A673 (cell line): ENCODE measurements at places on chromosomes 3 and 15. TPM values are rescaled to one million over a fixed set of nuclear protein-coding genes. Genes with fewer than 3 reads are reported as not detected.

- DNase-seq: no peak
Measured at GRCh38 chr15:73886717-73887345, 13.5 kb downstream of the TBC1D21 start.

DNA sequence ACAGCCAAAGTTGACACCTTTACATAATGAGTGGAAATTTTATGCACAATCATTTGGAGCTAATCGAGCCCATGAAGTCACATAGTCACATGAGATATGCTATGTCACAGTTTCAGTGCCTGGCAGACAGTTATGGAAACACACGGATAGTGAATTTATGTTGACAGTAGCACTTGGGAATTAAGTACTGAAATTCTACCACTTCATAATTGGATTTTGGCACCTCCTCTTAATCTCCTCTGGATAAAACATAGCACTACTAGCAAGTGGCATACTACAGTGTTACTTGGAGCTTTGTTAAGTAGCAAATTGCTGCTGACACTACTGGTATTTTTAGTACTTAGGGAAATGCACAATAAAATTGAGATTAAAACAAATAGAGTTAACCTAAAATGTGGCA is 1679.4 kb downstream of the OTOL1 start:
- DNase-seq: peak; percentile 70

DNA sequence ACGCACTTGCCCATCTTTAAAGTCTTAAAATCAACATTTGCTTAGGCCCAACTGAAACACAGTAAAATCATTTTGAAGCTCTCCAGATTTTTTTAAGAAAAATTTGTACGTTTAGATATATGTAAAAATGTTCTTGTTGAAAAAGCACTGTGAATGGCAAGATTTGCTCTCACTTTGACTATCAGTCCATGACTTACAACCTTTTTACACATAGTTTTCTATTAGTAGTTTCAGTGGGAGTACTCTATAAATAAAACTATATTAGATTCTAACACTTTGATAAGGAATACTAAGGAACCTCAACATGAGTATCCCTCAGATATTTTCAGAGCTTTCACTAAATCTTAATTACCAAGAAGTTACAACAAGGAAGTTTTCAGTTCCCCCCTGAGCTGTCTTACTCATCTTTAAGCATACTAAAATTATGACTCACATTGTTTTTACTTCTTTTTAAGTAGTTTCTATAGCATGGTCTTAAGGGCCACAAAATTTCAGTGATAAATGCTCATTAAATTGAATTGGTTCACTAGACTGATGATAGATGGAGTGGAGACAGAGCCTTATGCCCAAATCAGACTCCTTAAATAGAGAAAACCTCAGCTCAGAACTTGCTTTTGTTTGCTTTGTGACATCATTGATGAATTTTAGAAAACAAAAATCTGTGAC is 31.6 kb upstream of the RAP2B start:
- peak; percentile 41 for DNase-seq

The C3orf49 gene
- not detected in 2 replicates for total RNA-seq

The LMOD3 gene
- not detected in 2 replicates for total RNA-seq

- DNase-seq: no peak
Measured at GRCh38 chr3:166263460-166263859, 426.2 kb upstream of the BCHE start.

The TLR9 gene
- not detected in 2 replicates for total RNA-seq

DNA sequence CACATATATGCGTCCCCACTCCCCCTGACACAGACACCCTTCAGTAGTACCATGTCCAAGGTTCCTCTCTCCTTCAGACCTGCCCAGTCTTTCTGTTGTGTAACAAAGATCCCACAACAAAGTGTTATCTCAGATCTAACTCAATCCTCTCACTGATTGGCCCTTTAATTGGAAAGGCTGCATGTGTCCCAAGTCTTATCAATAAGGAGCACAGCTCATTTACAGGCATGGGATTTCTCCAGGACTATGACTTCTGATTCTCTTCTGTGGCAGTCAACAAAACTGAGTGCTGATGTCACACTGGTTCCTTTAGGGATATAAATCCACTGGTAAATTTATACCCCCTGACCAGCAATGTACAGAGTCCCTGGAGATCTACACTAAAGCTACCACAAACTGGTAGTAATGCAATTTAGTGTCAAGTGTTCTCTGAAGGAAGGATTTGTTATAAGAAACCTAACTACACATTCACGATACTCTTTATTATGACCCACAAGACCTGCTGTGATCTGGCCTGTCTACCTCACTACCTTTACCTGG is 28.1 kb downstream of the CLK3 start:
- no peak for DNase-seq

DNA sequence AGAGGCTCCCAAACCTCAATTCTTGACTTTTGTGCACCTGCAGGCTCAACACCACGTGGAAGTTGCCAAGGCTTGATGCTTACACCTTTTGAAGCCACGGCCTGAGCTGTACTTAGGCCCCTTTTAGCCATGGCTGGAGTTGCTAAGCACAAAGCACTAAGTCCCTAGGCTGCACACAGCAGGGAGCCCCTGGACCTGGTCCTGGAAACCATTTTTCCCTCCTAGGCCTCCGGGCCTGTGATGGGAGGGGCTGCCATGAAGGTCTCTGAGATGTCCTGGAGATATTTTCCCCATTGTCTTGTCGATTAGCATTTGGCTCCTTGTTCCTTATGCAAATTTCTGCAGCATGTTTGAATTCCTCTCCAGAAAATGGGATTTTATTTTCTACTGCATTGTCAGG is 247.1 kb upstream of the ARPP21 start:
- no peak for DNase-seq

The UROC1 gene
- not detected in 2 replicates for total RNA-seq

- no peak for DNase-seq
Measured at GRCh38 chr3:16496008-16496407, 17.5 kb downstream of the RFTN1 start.

DNA sequence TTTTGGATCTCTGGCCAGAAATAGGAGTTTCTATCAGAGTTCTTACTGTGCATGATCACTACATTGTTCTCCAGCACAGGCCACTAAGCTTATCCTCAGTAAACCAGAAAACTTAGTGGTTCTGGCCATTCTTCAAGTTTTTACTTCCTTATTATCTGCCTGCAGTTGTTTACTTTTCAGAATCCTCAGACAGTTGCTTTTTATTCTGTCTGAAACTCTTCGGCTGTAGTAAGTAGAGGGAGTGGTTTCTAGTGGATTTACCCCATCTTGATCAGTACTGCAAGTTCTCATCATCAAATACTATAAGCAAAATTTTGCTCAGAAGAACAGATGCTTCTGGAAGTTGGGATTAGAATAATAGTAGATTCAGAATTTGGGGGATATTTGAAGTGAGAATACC is 193.0 kb upstream of the RARB start:
- no peak for DNase-seq

DNA sequence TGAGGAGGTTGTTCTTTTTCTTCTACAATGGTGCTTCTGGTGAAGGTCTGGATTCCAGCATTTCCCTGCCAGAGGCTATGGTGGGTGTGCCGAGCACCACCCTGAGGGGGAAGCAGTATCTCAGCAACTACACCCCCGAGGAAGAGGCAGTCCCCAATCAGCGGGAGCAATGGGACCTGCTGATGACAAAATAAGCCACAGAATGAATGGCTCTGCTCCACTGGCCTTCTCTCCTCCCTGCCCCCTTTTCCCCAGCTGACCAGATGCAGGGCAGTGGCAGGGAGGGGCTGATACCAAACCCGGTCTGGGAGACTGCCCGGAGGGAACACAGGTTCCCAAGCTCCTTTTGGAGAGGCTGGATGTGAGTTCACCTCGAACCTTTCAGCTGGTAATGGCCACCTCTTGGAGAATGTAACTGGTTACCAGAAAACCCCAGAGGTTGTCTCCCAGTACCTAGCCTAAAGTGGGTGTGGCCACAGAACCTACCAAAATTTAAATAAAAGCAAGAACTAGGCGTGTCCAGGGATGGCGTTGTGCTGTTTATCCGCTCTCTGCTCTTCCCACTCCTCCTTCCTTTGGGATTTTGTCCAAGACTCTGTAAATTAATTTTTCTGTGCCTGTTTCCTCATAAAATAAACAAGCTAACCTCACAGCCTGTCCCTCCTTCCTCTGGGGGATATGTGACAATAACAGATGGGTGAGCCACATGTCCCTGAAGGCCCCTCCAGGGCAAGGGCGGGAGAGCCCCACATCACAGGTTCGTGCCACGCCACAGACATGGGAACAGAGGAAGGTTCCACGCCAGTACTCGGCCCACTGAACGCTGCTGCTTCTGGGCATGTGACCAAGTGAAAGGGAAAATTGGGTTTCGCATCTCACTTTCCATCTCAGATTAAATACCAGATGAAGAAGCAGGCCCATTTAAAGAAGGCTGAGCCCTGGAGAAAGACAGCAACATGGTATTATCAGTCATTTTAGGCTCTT is 35.1 kb upstream of the SPTBN5 start:
- no peak for DNase-seq

The C3orf85 gene
- not detected in 2 replicates for total RNA-seq

GRCh38 chr3:36991923-36992805 is 767 bp downstream of the EPM2AIP1 start:
- DNase-seq: no peak

DNA sequence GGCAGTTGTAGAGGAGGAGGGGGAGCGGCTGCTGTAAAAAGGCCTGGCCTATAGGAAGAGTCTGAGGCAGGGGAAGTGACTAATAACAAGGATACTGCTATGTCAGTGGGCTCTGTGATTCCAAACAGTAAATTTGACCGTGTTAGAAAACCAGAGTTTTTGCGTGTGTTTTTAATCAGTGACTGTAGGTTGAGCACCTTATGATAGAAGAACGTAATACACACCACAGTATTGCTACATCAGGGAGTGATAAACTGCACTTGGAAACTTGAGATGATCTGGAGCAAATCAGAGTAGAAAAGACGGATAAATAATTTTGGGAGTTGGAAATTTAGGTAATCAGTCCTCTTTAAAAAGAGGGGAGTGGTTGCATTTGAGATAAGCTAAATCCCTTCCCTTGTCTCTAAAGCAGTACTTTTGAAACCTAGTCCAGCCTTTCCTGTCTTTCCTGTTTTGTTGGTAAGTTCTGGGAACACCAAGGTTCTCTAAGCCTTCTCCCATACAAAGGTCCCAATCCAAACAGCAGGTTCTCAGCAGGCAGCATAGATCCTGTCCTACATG is 130.5 kb upstream of the NR2E3 start:
- no peak for DNase-seq

The ADAMTS9 gene
- total RNA-seq: 0.26 TPM in 2 replicates

DNA sequence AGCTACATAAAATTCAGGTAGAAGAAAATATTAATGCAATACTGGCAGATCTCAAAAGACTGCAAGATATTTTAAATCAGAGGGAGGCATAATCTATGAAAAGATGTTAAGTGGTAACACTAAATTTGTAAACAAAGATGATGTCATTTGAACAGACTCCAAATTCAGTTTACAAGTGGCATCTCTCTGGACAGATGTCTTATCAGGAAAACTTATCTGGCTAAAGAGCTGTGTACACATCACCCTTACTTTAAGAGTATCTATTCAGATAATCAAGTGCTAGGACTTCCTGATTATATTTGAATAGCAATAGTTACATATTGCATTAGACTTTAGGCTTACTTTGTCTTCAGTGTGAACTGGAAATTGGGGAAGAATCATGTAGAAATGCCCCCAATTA is 231.5 kb downstream of the WDR72 start:
- no peak for DNase-seq

GRCh38 chr3:179733797-179734196 is 81.0 kb downstream of the USP13 start:
- no peak for DNase-seq

DNA sequence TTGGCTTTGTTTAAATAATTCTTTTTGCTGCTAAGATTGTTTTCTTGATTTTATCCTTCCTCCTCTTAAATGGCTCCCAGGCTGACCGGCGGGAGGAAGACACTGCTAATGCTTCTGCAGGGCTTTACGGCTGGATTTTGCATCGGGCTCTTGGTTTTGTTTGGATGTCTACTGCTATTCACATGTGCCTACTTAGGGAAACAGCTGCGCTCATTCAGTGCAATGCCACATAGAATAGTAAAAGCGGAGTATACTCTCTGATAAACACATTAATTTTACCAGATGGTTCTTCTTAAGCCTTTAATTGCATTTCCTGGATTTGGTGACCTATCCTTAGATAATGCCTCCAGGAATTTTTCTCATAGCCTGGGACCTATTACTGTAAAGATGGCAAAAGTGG is 146.6 kb downstream of the THSD4 start:
- peak; percentile 90 for DNase-seq

The C3orf70 gene
- 0.22 and 0.26 TPM in 2 replicates for total RNA-seq

GRCh38 chr3:30693470-30694120 is 87.2 kb downstream of the TGFBR2 start:
- peak; percentile 89 for DNase-seq

- DNase-seq: no peak
Measured at GRCh38 chr3:134366221-134366927, 7.9 kb downstream of the AMOTL2 start.

DNA sequence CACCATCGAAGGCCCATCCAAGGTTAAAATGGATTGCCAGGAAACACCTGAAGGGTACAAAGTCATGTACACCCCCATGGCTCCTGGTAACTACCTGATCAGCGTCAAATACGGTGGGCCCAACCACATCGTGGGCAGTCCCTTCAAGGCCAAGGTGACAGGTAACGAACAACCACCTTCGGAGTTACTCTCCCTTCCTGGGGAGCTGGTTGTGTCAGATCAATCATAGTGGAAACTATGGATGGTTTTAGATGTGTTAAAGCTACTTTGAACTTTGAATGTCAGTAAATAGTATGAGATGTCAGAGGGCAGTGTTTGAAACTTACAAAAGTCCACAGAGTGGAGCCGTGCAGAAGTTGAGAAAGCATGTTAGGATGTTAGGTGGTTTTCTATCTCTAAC is 42.3 kb downstream of the DNASE1L3 start:
- DNase-seq: no peak

The EPHB1 gene
- 0.11 and 0.61 TPM in 2 replicates for total RNA-seq

DNA sequence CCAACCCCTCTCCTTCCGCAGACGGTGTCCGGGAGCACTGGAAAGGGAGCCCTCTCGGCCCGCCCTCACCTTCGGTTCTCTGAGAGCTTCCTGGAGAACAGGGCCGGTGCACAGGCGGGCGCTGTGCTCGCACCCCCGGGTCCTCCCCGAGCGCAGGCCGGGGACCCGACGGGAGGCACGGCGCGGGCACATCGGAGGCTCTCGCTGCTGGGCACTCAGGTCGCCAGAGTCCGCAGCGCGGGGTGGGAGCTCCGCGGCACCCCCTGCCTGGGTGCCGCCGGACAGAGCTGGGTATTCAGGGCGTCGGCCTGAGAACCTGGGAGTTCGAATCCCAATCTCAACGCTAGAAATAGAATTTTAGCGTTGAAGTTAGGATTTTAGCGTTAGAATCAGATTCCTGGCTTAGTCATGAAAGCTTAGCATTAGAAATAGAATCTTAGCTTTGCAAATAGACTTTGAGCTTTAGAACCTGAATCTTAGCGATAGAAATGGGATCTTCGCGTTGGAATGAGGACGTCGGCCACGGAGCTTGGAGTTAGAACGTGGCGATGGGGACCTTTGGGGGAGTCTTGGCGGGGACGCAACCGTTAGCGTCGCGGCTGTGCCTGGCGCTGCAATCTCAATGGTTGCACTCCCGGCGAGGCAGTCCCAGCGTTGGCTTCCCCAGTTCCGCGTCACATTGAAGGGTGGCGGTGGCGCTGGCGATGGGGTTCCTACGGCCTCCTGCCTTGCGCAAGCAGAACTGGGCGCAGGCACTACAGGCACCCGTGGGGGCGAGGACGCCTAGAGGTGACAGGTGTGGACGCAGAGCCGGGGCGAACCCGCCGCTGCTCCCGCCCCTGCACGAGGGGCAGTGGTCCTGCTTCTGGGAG is 549 bp downstream of the TRH start:
- peak; percentile 19 for DNase-seq
